ENCODE measurements at places on chromosomes 16 and 17.

DNA sequence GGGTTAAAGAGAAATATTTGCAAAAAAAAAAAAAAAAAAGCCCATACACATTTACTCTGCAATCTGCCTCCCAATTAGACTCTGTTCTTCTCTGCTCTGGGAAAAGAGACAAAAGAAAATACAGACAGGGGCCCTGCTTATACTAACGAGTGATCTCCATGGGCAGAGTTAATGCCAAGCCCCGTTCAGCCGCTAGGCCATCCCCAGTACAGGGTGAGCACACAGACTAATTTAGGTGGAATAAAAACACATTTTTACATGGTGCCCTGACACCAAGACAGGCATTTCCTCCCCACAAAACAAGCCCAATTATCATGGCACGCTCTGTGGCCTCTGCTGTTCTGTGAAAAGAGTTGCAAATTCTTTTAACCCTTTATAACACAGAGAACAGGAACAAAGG lies 356.3 kb upstream of the C16orf82 start:
- DNase-seq: no peak

DNA sequence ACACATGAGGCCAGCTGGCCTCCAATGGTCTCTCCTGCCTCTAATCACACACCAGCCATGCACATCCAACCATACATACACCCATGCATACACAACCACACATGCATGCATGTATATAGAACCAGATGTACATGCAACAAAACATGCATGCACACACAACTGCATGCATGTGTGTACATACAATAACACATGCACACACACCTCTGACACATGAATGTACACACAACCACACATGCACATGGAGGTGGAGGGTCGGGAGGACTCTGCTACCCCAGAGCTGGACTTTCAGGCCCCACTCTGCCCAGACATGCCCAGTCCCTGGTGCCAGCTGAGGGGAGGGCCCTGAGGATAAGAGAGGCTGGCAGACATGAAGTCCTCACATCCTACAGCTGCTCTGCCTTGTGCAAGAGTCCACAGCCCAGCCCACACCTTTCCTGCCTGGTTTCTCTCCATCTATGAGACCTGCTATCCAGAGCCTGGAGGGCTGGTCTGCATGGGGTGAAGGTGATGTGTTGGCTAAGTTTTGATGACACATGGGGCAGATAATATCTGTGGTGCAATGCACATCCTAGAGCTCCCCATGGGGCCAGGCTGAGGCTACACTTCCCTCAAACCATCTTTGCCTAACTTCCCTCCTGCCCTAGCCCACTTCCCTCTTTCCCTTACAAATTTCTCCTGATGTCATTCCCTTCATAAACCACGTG lies 50.9 kb upstream of the SDK2 start:
- no peak for DNase-seq

DNA sequence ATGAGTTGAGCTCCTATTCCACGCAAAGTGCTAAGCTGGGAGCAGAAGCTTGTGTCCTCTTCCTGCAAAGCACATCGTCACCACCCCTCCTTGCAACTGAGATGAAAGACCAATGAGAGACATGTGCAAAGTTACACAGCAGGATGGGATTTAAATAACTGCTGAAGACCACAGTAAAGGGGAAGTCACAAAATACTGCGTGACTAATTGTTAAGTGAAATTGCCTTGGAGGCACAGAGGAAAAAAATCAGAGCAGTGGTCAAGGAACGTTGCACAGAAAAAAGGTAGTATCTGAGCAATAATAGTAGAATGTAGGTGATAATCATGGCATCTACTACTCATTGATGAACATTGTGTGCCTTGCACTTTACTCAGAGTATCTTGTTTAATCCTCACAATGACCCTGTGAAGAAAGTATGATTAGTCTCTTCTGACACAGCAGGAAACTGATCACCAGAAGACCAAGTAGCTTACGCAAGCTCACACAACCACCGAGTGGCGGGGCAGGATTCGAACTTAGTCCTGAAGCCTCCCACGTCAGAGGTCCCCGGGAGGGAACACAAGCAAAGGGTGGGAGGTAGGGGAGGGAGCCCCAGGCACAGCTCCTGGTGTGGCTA lies 15.4 kb upstream of the MYO18A start:
- DNase-seq: no peak

- no peak for DNase-seq
Observed at GRCh38 chr16:10250137-10250828, 68.1 kb upstream of the GRIN2A start.

DNA sequence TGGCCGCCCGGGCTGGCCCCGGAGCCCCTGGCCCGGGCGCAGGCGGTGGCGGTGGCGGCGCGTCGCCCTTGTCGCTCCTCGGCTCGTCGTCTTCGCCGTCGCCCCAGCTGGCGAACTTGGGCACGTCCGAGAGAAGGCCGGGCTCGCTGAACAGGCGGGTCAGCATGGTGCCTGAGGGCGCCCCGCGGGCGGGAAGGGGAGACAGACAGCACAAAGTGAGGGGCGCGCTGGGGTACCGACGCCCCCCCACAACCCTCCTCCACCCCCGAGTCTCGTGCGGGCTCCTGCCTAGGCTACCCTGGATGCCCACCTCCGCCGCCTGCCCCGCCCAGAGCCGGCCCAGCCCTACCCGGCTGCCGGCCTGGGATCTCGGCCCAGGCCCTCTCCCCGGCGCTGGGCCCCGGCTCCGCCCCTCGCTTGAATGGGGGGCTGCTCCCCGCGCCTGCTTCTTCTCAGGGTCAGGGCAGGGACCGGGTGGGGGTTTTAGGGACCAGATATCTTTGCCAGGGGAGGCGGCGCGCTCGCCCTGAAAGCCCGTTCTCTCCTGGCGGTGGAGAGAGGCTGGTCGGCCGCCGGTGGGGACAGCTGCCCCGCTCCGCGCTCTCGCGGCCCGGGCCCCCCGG lies 1.2 kb downstream of the NEUROD2 start:
- DNase-seq: no peak

DNA sequence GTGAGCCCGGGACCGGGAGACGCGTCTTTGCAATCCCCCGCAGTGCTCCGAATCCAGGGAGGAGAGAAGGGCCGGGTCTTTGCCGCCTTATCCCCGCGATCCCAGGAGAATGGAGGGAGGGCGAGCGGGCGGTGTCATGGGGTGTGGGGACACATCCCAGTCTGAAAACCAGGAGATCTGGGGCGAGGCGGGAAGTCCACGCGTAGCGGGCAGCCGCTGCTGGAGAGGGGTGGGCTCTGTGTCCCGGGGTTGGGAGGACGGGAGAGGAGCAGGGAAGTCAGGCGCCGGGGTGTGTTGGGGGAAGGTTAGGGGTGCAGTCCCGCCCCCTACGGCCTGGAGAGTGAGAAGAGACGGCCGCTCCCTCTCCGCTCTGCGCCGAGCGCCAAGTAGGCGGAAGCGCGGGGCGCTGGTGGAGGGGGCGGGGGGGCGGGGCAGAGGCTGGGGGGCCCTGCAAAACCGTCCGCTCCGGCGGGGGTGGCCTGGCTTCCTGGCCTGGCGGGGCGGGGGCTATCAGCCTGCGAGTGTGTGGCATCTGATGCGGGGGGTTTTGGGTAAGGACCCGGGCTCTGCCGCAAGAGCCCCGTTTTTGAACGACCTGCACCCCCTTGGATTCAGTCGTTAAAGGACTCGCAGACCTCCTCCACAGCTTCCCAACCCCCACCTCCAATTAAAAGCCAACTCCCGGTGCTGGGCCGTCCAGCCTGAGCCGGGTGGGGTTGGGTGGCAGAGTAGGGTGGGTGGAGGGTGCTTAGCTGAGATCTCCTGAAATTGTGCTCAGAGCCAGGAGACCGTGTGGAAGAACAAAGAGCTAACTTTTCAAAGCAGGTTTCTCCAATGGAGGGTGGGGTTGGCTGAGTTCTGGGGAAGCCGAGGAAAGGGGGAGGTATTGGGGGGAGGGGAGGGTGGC lies 654 bp downstream of the LASP1 start:
- DNase-seq: peak; percentile 67

GRCh38 chr17:41722231-41722630 lies 10.1 kb downstream of the GAST start:
- no peak for DNase-seq

- no peak for DNase-seq
Observed at GRCh38 chr17:79000396-79001189, 9.0 kb downstream of the CANT1 start.

- DNase-seq: peak; percentile 59
Observed at GRCh38 chr17:81926451-81927151, 934 bp downstream of the MAFG start.

Data from activated T-cell treated with anti-CD3 and anti-CD28 coated beads for 48 hours (primary cell).